Activated CD8-positive, alpha-beta memory T cell treated with anti-CD3 and anti-CD28 coated beads for 1 hour (primary cell): ENCODE measurements at places on chromosomes 7 and 10.

DNA sequence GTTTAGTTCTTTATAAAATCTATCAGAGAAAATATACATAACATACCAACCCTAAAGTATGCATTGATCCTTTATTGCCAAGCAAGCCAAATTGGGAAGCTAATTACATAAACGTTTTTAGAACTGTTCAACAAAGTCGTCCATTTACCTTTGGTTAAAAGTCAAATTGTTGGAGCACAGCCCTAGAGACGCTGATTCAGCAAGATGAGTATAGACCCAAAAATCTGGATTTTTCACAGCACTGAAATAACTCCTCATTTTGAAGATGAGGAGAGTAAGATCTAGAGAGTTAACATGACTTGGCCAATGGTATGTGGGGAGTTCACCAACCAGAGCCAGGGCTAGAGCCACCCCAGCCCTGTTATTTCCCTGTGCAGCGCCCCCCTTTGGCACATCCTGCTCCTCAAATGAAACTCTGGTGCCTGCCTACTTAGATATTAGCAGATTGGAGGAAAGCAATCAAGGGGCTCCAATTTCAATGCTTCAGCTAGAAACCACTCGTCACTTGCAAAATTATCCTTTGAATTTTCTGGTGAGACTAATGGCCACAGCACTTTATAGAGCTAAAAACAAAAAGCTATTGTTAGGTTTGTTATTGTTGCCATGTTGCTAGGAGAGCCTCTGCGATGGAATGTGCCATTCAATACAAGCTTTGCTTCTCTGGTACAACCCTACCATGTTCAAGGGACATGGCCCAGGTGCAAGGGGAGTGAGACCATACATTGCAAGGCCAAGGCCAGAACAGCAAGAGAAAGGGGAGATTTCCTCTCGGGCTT, 132.6 kb upstream of the ZEB1 start:
- no peak for DNase-seq

DNA sequence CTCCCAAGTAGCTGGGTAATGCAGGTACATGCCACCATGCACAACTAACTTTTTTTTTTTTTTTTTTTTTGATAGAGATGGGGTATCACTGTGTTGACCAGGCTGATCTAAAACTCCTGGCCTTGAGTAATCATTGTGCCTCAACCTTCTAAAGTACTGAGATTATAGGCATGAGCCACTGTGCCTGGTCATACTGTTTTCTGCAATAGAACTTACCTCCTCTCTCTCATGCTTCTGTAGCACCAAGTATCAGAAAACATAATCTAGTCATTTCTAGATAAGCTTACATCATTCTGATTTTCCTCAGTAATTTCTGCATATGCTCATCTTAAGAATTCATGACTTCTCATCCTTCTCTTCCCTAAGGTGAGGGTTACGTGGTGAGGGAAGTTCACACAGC, 210.0 kb downstream of the IMMP2L start:
- no peak for DNase-seq

- DNase-seq, result peak; percentile 19
These were observed 49.7 kb downstream of the DNAJC12 start for GRCh38 chr10:67788028-67788886.

DNA sequence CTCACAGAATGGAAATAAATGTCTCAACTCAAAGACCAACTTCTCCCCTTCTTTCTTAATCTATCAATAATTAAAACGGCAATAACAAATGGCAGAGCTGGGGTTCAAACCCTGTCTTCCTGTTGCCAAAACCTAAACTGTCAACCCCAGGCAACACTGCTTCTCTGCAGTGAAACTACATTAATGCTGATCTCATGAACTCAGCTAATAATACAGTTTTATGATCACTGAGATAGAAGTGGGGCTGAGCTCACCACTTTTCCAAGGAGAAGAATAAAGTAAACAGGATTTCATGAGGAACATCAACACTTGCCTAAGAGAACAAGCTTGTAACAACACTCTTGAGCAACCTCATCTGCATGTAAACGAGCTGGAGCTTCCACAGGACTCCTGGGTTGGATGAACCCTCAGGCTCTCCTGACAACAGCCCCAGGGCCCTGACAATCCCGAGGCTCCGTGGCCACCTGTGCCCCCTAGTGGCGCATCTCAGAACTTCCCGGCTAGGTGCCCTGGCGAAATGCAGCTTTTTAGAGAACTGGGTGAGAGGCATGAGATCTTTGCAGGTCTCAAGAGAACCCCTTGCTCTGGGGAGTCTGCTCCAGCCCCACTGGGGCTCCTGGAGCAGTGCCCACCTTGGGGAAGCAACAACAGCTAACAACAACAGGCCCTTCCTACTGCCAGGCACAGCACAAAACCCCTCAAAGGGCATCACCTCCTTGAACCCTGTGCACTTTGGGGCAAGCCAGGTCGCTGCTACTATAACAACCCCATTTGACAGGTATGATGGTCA, 169.3 kb downstream of the SH3PXD2A start:
- peak; percentile 64 for DNase-seq

GRCh38 chr7:20896996-20897395, 110.3 kb upstream of the SP8 start:
- DNase-seq, result no peak

GRCh38 chr7:134520130-134520529, 7.2 kb upstream of the AKR1B10 start:
- DNase-seq, result no peak

GRCh38 chr10:132036887-132037675, 28.7 kb upstream of the JAKMIP3 start:
- DNase-seq, result no peak

DNA sequence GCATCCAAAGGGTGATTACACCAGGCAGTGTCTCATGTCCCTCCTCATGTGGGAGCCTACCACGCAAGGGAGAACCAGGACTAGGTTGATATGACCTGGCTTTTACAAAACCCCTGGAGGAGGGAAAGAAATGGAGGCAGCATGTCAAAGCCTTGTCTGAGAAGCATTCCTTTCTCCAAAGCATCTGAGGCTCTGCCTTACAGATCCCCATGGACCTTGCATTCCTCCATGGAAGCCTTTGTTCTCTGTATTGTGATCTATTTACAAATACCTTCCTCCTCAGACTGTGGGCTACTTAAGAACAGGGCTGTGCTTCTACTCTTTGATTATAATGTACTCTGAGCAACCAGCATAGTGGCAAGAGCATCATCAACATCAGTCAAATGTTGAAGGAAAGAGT, 197.0 kb downstream of the PLXNA4 start:
- no peak for DNase-seq

GRCh38 chr7:28020302-28020940, 160.2 kb downstream of the JAZF1 start:
- no peak for DNase-seq

- DNase-seq, result no peak
These were observed 9.4 kb upstream of the KAT6B start for GRCh38 chr10:74816824-74817498.

- no peak for DNase-seq
These were observed 85.8 kb upstream of the PITRM1 start for GRCh38 chr10:3258394-3258793.

- no peak for DNase-seq
These were observed 408.9 kb downstream of the GLRX3 start for GRCh38 chr10:130545122-130545521.

GRCh38 chr7:7673240-7673550, 32.6 kb downstream of the UMAD1 start:
- no peak for DNase-seq

DNA sequence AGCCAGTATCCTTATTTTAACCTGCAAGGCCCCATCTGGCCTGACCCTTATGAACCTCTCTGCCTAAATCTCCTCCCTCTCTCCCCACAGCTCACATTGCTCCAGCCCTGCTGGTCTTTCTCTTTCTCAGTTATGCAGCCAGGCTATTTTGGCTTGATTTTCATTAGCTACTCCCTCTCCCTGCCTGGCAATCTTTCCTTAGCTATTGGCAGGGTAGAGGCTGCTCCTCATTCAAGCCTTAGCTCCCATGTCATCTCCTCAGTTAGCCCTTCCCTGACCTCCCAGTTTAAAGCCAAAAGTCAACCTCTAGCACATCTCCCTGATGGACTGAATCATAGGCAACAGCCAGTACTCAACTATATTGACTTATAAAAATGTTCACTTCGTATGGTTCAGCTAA, 214.4 kb upstream of the CELF2 start:
- DNase-seq, result no peak

DNA sequence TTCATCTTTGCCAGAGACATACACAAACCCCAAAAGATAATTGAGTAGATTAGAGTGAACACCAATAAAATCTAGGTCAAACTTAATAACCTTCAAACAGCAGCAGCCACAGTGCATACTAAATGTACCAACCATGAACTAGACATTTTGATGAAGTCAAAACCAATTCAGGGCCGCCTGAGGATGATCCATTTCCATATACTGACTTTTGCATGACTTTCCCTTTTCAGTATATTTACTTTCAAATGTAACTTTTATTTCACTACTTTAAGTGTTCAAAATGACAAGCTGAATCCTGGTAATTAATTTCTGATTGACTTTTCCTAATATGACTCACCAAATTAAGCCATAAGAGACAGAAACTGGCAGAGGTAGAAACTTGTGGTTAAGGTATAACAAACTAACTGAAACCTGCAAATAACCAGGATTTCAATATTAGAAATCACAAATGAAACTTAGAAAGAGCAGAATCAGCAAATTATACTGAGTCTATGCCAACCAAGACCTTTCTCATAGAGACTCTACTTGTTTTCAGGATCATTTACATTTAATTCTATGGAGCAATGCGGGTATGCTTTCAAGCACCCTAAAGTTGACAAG, 171.9 kb upstream of the LRRN3 start:
- DNase-seq, result no peak

GRCh38 chr7:36272211-36272566, 117.5 kb upstream of the ANLN start:
- DNase-seq, result no peak

DNA sequence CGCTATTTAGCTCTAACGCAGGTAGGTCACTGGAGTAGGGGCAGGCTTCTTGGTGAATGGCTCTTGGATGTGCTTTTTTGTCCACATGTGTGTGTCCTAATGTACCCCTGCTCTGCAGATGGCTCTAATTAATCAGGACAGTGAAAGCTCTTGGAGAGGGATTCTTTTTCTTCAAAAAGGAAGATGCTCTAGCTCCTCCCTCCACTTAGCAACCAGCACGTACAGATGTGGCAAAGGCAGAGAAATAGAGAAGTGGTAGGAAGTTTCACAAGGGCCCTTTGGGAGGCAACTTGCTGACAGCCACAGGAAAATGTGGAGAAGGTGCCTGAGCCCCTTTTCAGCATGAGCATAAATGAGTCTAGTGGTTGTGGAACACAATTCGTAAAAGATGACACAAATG, 221.7 kb downstream of the PLXNA4 start:
- no peak for DNase-seq

GRCh38 chr7:33634606-33635005, 270.7 kb upstream of the BMPER start:
- DNase-seq, result no peak

DNA sequence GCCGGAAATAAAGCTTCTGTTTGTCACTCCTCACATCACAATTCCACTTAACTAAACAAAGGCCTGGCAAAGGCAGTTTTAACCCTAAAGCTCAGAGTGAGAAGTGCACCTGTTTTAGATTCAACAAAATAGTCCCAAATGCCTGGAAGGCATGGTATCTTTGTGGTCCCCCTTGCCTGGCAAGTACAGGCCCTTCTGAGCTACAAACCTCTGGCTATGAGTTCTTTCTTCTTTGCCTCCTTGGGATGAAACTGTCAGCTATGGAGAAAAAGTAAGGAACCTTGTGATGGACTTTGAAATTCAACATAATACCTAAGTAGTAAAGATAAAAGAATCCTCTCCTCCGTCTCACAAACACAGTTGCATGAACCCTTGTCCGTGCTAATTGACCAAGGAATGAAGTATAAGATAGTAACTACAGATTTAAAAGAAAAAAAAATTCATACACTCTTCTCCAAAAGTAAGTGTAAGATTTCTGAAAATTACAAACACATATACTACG, 244.5 kb upstream of the ETV1 start:
- DNase-seq, result no peak

- no peak for DNase-seq
These were observed 655.0 kb downstream of the SDK1 start for GRCh38 chr7:3955751-3956696.

DNA sequence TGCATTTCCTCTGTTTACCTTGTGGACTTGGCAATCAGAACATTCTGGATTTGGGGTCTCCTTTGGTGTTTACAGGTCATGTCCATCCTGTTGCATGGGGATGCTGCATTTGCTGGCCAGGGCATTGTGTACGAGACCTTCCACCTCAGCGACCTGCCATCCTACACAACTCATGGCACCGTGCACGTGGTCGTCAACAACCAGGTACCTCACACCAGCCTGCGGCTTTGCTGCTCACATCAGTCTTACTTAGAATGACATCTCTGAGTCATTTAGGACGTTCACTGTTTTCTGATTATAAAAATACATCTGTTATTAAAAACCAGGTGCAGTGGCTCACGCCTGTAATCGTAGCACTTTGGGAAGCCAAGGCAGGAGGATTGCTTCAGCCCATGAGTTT, 67.0 kb upstream of the ZMIZ2 start:
- no peak for DNase-seq

DNA sequence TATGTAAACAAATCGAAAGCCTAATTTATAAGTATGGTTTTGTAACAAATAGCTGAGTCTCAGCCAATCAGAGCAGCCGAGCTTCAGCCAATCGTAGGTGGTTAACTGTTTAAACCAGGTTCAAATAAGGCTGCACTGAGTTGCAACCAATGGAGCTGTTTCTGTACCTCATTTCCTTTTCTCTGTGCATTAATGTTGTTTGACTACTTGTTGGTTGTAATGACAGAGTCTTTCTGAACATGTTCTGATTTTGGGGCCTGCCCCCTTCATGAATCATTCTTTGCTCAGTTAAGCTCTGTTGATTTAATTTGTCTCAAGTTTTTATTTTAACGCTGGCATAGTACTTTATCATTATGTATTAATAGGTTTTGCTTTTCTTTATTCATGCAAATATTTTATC, 14.6 kb downstream of the OTUD1 start:
- DNase-seq, result no peak

- no peak for DNase-seq
These were observed 42.5 kb downstream of the PPP1R3C start for GRCh38 chr10:91590142-91590903.

DNA sequence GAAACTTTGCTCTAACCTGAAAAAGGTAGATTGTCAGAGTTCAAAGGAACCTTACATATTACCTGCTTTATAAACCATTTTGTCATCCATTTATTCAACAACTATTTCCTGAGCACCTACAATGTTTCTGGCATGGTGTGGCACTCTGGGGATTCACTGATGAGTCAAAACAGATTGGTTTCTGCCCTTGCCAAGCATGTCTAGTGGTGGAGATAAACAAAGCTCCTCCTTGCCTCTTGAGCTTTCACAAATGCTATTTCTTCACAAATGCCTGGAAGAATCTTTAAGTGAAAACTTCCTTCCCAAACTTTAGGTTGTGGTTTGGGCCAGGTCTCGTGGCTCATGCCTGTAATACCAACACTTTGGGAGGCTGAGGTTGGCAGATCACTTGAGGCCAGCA, 85.1 kb upstream of the RELN start:
- no peak for DNase-seq
